HT1080 (cell line): ENCODE measurements at places on chromosomes 12 and 14.

DNA sequence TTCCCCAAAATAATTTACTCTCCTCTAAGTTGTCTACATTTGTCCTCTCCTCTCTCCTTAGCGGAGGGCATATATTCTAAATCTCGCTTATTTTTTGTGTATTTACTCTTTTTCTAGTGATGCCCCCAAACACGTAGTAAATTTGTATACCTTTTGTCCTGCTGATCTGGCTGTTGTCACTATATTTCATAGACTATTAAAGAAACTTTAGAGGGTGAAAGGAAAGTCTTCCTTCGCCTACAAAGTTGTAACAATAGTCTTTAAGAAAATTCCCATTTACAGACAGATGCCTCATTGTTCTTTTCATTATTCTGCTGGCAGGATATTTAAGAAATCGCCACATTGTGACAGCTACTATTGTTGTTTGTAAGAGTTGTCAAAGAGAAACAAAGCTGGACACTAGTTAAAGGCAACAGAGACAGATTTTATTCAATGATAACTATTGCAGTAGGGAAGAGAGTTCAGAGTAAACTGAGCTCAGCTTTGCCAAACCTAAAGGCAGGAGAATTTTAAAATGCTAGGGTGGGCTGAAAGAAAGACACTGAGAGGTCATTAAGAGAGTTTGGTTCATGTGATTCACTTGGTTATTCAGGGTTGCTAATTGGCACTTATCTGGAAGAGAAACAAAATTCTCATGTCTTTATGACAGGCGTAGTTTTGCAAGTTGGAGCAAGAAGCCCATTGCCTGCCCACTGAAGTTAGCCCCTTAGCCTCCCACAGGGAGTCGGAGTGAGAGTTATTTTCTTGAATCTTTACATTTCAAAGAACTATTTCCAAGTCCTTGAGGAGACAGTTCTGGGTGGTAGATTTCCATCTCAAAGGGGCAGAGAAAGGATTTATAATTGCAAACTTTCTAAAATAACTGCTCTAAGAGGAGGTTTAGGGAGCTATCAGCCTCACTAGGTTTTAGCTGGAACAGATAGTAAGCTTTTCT lies 1272.5 kb upstream of the SEL1L start:
- no peak for DNase-seq

- DNase-seq: peak; percentile 81
Observed at GRCh38 chr14:53338192-53338591, 185.1 kb upstream of the DDHD1 start.

DNA sequence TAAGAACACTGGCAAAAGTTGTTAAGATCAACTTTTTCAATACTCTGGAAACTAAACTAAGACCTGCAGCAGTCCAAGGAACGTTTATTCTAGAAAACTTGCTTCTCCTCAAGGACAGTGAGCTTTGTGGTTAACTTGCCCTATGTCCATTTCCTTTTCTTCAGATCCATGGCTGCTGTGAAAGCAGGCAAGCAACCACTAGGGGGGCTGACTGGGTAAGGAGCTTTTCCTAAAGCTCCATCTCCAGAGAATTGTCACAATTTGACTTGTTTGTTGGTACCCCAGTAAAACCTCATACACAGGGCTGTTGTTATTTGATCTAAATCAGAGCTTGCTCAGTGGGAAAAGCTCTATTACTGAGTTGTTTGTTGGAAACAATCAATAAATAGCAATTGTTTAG lies 10.1 kb upstream of the RPL10L start:
- DNase-seq: peak; percentile 36

DNA sequence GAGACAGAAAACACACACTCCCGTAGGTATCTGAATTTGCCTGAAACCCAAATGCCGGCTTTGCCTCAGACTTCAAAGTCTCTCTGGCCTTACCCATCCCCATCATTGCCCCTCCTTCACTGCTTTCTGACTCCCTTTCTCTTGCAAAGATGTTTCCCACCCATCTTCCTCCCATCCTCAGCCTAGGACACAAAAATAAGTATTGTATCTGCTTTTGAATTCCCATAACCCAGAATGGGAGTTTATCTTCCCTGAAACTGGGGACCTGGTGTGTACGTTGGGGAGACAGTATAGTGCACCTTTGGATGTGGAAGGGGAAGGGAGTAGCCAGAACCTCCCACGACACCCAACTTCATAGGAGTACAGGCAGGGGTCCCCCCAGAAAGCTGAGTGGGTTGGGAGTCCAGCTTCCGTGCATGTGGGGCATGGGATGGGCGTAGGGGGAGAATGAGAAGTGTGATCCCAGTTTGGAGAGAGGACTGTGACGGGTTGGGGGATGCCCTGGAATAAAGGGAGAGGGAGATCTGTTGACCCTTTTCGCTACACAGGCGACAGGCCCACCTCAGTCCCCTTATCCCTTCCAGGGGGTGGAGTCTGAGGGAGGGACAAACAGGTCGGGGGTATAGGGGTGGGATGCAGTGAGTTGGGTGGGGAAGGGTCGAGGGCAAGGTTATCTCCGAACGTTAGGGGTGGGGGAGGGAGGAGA lies 488 bp upstream of the KIF5A start:
- DNase-seq: no peak

DNA sequence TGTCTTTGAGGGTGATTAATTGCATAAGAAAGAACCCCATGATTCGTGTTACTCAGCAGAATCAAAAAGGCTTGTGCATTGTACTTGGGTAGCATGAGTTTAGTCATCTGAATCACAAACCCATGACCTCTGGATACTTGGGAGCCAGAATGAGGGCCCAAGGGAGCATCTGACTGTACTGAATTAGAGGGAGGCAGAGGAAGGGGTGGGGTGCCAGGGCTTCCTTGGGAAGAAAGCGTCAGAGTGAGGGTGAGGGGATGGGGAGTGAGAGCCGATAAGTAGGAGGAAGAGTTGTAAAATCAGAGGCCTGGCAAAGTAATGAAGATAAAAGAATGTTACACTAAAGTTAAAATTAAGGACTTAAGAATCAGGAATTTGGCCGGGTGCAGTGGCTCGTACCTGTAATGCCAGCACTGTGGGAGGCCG lies 29.8 kb downstream of the GPRC5D start:
- peak; percentile 27 for DNase-seq

GRCh38 chr12:108788076-108788782 lies 56.9 kb upstream of the CORO1C start:
- DNase-seq: no peak

DNA sequence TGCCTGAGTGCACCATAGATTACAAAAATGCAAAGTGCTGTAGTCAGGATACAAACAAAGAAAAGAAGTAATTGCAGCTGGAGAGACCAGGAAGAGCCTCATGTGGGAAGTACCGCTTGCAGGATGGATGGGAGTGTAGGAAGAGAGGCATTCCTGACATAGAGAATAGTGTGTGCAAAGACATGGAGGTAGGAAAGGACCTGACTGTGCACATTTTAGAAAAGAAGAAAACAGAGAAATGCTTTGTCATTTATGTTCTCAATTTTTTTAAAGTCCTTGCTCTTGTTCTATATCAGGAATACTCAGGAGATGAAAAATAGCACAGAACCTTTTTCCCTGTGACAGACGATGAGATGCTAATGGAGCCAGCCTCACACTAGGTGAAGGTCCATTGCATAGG lies 358.7 kb upstream of the TMPO start:
- DNase-seq: no peak

DNA sequence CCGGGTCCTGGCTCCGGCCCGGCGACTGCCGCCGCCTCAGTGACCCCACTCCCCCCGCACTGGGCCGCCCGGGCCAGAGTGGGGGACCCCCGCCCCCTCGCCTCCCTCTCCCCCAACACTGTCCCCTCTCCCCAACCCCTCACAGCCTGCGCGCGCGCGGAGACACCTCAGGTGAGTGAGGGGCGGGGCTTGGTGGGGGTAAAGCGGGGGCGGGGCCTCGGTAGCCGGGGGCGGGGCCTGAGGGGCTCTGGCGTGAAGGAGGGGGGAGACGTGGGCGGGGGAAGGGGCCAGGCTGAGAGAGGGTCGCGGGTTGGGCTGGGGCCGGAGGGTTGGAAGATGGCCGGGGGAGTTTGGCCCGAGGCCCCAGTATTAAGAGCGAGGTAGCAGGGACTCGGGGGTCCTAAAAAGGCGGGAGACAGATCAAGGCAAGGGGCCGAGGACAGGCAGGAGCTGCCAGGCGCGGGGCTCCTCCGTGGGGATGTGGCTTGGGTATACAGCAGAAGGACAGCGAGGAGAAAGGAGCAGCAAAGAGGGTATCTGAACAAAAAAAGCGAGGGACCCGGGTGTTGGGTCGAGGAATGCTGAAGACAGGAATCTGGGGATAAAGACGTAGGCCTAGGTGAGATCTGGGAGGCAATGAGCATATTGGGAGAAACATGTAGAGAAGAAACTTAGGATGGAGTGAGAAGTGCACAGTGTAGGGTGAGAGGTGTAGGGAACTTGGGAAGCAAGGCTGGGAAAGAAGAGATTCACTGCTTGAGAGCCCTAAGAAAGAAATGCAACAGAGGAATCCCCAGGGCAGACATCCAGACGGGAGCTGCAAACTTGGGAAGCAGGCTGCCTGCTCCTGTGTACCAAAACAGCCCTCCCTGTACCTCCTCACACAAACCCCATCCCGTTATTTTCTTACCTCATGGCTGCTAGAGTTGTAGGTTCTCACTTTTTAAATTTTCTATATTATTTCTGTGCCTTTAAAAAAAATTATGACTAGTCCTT lies 10.8 kb downstream of the SUOX start:
- peak; percentile 11 for DNase-seq

- no peak for DNase-seq
Observed at GRCh38 chr14:102979406-102979805, 56.9 kb downstream of the AMN start.

DNA sequence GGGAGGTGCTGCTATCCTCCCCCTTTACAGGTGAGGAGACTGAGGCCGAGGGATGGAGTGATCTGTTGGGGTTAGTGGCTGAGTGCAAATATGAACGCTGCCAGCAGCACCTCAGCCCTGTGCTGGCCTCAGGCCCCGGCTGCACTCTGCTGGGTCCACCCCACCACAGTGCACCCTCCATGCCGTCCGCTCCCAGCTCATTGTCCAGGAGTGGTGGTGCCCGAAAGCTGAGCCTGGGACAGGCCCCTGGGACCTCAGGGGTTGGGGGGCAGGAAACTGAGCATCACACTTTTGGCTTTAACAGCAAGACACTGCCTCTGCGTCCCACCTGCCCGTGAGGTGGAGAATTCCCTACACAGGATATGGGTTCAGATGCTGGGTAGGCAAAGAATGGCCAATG lies 31.5 kb upstream of the FBRSL1 start:
- DNase-seq: no peak

DNA sequence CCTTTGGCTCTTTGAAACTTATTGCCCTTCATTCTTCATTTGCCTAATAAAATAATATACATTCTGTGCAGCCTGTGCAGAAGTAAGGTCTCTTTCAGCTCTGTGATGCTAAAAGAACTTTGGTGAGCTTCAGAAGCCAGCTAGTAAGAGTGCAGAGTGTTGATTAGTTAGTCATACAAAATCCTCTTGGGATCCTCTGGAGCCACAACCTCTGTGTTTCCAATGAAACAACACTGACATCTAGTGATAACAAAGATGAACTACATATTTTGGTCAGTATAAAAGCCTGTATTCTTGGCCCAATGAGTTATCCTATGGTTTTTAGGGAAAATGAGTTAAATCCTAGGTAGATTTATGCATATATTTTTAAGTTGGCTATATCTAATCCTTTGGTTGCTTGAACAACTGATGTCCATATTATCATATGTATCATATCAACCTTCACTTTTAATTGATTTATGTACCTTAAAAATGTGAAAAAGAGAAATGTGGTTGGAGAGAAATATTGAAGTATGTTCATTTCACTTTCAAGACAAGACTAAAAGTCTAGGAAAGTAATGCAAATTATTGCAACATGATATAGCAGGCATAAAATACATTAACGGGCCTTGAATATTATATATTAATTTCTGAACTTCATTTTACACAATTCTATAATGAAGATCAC lies 158.4 kb downstream of the KLHL28 start:
- peak; percentile 63 for DNase-seq

DNA sequence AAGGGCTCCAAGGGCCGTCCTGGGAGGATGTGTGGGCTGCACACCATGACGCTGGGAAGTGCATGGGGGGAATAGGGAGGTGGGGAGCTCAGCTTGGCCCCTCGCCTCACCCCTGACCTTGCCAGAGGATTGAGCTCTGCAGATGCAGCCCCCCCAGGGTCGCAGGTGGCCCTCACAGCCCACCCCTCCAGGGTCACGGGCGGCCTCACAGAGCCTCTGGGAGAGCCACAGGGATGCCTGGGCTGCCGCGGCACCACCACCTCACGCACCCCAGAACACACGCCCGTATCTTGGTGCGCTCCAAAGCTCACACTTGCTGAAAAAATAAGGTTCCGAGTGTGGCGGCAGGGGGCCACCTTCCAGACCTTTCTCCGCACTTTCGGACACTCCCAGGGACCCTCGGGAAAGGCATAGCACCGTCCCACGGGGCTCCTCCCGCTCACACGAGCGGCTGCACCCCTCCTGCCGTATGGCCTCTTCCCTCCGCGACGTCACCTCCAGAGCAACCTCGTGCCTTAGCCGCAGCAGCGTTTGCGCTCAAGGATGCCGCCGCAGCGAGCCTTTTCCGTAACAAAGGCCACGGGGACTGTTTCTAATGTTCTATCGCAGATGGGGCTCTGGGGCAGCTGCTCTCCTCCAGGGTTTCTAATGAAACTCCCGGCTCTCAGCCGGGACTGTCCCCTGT lies 9.9 kb upstream of the FBRSL1 start:
- no peak for DNase-seq

- peak; percentile 92 for DNase-seq
Observed at GRCh38 chr12:26630546-26631027, 202.4 kb downstream of the ITPR2 start.
